ENCODE measurements at places on chromosomes 2 and 18.

DNA sequence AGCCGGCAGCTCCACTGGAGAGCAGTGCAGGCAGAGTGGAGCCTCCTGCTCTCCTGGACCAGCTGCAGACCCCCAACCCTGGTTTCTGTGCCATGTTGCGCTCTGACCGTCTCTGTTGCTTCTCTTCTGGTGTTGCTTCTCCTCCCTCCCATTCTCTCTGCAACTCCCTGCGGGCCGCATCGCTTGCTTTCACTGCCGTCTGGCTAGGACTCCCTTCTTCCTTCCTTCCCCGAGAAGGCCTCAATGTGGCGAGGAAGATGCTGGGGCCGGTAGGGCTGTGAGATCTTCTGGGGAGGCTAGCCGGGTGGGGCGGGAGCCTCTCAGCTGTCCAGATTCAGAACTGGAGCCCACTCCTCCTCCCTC is 6.2 kb downstream of the DNAJB2 start:
- no peak for DNase-seq
- peaks cover 40% of the 10 kb centered on the region for H3K4me1 ChIP-seq
- H3K27me3 ChIP-seq, result peaks cover 10% of the 10 kb centered on the region
- H3K27ac ChIP-seq, result no peak overlapping the region
- H3K36me3 ChIP-seq, result peaks cover 10% of the 10 kb centered on the region
- H3K4me3 ChIP-seq, result no peak overlapping the region

- peaks cover 4% of the 10 kb centered on the region for H3K4me1 ChIP-seq
- no peak overlapping the region for H3K4me3 ChIP-seq
- H3K27ac ChIP-seq, result no peak overlapping the region
- peaks cover 18% of the 10 kb centered on the region for H3K27me3 ChIP-seq
Measured at GRCh38 chr2:119464981-119465380, 33.3 kb downstream of the TMEM37 start.

DNA sequence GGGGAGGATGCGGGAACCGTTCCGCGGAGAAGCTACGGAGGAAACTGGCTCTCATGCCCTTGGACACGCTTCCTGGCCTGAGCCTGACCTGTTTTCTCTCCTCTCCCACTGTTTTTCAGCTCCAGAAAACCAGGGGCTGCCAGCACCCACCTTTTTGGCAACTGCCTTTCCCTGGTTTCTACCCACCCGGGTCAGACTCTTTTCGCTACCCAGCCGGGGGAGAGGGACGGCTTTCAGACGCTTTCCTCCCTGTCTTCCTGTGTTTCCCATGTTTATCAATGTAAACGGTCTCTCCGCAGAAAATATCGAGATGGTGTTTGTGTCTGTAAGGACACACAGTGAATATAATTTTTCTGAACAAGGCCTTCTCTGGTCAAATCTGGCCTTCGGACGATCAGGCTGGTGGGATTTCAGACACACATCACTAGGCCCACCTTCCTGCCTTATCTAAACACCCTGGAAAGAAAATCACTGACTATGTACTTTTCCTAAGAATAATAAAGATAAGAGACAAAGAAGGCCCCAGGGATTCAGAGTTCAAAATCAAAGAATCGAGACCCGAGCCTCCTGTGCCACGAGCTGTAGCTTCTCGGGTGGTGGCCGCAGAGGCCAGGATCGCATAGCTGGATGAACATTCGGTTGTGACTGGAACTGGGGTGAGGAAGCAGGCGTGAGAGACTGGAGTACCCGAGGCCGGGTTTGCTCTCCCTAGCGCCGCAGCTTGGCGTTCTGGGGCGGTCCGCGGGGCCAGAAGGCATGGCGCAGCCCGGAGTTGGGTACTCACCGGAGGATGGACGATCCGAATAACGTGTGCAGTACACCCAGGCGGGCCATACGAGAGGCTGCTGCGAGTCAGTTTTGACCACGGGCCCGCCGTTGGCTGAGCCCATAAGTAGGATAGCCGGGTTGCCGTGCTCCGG is 1.7 kb downstream of the EN1 start:
- H3K36me3 ChIP-seq, result no peaks in the 10 kb centered on the region
- H3K27me3 ChIP-seq, result peaks cover 97% of the 10 kb centered on the region
- peak; percentile 28 for DNase-seq
- H3K4me3 ChIP-seq, result peak overlapping the region; percentile 56
- H3K27ac ChIP-seq, result no peak overlapping the region

DNA sequence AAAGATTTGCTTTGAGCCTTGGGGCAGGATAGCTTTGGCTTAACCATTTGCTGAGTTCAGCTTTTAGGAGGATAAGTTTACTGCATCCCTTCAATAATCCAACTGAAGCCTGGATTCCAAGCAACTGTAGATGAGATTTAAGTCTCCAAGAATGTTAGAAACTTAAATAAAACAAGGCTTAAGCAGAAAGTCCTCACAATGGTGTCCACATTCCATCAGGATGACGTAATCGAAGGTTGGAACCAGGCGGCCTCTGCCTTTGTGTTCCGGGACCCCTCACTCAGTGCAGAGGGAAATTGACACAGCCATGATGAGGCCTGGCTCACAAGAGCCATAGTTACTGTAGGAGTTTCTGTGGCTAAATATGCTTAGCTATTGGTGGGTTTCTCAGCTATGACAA is 260.4 kb downstream of the LPIN1 start:
- H3K36me3 ChIP-seq, result no peaks in the 10 kb centered on the region
- H3K4me1 ChIP-seq, result peaks cover 31% of the 10 kb centered on the region
- DNase-seq, result peak; percentile 44

DNA sequence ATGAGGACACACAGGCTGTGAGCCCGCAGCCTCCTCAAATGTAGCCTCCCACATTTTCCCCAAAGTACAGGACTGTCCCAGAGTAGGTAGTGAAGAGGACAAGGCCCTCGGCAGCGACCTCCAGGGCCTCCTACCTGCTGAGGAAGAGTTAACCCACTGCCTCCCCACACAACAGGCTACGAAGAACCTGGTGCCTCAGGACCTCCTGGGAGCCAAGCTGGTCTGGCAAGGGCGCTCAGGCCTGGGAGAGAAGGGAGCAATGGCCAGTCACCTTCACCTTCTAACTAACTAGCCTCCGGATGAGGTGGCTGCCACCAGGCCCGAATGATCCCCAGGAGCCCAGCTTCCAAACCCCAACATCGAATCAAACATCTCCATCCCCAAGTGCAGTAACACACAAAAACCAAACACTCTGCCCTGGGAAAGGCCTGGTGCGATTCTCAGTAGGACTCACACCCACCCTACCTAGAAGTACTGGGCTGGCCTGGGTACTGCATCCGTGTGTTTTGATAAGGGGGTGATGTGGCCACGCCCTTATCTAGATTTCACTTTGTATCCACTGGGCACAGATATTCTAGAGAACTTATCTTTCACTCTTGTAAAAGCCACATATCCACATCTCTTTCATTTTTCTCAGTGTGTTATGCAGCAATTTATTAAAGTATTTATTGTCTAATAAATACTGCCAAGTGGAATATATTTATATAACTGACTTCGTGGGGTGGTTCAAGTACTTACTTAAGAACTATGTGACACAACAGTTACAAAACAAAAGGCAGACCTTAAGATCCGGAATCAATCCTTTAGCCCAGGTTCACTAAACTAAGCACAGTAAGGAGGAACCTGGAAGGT is 9.7 kb downstream of the ERFE start:
- DNase-seq, result no peak
- no peak overlapping the region for H3K27ac ChIP-seq
- peaks cover 24% of the 10 kb centered on the region for H3K27me3 ChIP-seq

DNA sequence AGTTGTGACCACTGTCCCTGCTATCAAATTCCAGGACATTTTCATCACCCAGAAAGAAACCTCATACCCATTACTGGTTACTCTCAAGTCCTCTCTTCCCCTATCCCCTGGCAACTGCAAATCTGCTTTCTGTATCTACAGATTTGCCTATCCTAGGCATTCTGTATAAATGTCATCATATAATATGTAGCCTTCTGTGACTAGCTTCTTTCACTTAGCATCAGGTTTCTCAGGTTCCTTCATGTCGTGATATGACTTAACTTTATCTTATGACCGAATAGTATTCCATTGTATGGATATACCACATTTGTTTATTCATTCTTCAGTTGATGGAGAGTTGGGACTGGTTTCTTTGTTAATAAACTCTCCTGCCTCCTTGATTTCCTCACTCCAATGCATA is 60.5 kb downstream of the PMAIP1 start:
- H3K27me3 ChIP-seq, result peaks cover 8% of the 10 kb centered on the region
- no peak for DNase-seq
- no peak overlapping the region for H3K4me3 ChIP-seq
- no peaks in the 10 kb centered on the region for H3K4me1 ChIP-seq
- no peaks in the 10 kb centered on the region for H3K36me3 ChIP-seq
- no peak overlapping the region for H3K27ac ChIP-seq

DNA sequence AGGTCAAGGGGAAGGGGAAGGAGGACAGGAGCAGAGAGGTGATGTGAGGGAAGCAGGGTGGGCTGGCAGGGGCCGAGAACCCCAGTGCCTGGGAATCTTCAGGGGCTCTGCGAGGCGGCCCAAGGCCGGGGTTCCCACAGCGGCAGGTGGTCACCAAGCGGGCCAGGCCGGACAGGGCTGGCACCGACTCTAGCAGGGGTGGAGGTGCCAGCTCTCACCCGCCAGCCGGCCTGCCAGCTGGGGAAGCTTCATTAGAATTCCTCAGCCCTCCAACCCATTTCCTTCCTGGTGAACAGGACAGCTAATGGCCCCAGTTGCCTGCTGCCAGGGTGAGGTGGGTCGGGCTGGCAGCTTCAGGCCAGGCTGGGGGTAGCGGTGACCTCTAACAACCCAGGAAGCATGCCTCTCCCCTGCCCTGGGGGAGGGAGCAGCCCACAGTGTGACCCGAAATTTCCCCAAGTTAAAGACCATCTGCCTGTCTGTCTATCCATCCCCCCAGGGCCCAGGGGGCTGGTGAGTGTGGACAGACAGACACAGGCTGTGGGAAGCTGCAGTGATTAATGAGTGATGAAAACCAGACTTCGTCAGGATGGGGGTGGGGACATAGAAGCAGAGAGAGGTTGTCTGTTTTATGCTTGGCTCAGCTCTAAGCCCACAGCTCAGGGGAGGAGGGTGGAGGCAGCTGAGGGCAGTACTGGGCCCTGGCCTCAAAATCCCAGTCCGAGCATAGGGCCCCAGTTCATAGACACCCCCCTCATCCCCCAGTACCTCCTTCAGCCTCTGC is 144.1 kb downstream of the ZFP36L2 start:
- peak overlapping the region; percentile 95 for H3K27ac ChIP-seq
- no peaks in the 10 kb centered on the region for H3K36me3 ChIP-seq
- peaks cover 6% of the 10 kb centered on the region for H3K27me3 ChIP-seq
- DNase-seq, result no peak

DNA sequence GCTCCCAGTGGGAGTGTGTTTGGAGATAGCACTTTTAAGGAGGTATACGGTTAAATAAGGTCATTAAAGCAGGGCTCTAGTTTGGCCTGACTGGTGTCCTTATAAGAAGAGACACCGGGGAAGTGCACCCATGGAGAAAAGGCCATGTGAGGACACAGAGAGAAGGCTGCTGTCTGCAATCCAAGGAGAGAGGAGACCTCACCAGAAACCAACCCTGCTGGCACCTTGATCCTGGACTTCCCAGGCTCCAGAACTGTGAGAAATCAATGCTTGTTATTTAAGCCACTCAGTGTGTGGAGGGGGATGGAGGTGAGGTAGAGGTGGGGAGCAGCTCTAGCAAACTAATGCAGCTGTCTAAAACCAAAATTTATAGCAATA is 62.0 kb downstream of the RPL31 start:
- H3K36me3 ChIP-seq, result peaks cover 11% of the 10 kb centered on the region
- H3K27me3 ChIP-seq, result no peaks in the 10 kb centered on the region
- H3K4me3 ChIP-seq, result no peak overlapping the region

- H3K27ac ChIP-seq, result no peak overlapping the region
- no peak for DNase-seq
- peaks cover 11% of the 10 kb centered on the region for H3K27me3 ChIP-seq
- peaks cover 10% of the 10 kb centered on the region for H3K4me1 ChIP-seq
- no peak overlapping the region for H3K4me3 ChIP-seq
Measured at GRCh38 chr2:147463881-147464520, 380.8 kb upstream of the ACVR2A start.

- DNase-seq, result no peak
Measured at GRCh38 chr2:68466778-68467076, 367 bp downstream of the FBXO48 start.

DNA sequence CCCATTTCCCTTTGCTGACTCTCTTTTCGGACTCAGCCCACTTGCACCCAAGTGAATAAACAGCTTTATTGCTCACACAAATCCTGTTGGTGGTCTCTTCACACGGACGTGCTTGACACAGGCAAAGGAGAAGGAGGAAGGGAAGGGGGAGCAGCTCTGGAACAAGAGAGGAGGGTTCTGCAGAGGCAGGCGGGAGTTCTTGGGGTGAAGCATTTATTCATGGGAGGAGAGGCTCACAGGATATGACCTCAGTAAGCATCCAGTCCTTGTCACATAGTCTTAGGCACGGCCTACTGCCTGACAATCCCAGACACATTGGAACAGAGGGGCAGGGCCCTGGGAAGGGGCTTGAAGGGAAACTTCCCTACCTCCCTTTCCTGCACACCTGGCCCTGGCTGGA is 171.7 kb upstream of the HS6ST1 start:
- H3K4me1 ChIP-seq, result peaks cover 47% of the 10 kb centered on the region
- H3K27me3 ChIP-seq, result peaks cover 31% of the 10 kb centered on the region
- no peak for DNase-seq
- no peaks in the 10 kb centered on the region for H3K36me3 ChIP-seq
- H3K27ac ChIP-seq, result peak overlapping the region; percentile 24

- no peak for DNase-seq
- H3K27me3 ChIP-seq, result peaks cover 14% of the 10 kb centered on the region
- peaks cover 3% of the 10 kb centered on the region for H3K4me1 ChIP-seq
- H3K4me3 ChIP-seq, result no peak overlapping the region
- H3K36me3 ChIP-seq, result peaks cover 10% of the 10 kb centered on the region
- no peak overlapping the region for H3K27ac ChIP-seq
Measured at GRCh38 chr18:76133873-76134272, 361.2 kb downstream of the ZNF516 start.

- no peak overlapping the region for H3K4me3 ChIP-seq
- H3K36me3 ChIP-seq, result peaks cover 4% of the 10 kb centered on the region
- H3K27ac ChIP-seq, result no peak overlapping the region
- peaks cover 25% of the 10 kb centered on the region for H3K4me1 ChIP-seq
- DNase-seq, result no peak
Measured at GRCh38 chr2:6394276-6394675, 471.4 kb downstream of the CMPK2 start.

- H3K4me3 ChIP-seq, result no peak overlapping the region
- no peaks in the 10 kb centered on the region for H3K27me3 ChIP-seq
Measured at GRCh38 chr2:215526341-215526740, 90.5 kb upstream of the FN1 start.
